ENCODE measurements at places on chromosomes 6 and 20. TPM values are rescaled to one million over a fixed set of nuclear protein-coding genes. Genes with fewer than 3 reads are reported as not detected.

The MAP7 gene
- total RNA-seq: 1.0 TPM

The MRAP2 gene
- not detected for total RNA-seq

- DNase-seq: no peak
- peaks cover 72% of the 10 kb centered on the region for H3K4me1 ChIP-seq
- H3K27me3 ChIP-seq: peaks cover 57% of the 10 kb centered on the region
- no peak overlapping the region for H3K27ac ChIP-seq
Observed at GRCh38 chr20:21510414-21511384, 3.2 kb downstream of the NKX2-2 start.

DNA sequence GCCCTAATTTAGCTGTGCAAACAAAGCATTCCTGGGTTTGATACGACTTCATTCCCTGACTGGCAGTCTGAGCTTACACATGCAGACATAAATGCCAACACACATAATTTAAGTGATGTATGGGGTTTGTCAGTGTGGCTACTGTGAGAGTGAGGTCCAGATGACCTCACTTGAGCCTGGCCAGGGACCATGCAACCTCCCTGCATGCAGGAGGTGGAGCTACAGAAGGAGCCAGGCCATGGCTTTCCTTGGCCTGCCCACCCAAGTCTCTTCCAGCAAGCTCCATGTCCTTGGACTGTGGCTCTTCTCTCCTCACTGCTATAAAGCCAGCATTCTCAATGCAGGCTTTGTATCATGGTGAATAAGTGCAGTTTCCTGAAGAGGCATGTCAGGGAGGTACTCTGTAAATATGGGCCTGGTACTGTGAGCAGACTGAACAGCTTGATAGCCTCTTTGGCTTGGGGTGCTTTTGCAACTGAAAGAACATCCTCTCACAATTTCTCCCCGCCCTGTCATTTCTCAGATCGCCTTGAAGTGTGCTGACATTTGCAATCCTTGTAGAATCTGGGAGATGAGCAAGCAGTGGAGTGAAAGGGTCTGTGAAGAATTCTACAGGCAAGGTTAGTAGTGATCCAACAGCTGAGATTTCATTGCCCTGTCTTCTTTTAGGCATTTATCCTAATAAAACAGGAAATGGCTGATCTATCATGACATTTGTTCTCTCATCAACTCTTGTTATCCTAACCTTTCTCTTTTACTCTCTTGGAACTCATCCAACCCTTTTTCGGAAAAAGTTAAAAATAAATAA is 69.2 kb downstream of the MTFR2 start:
- H3K27me3 ChIP-seq: no peaks in the 10 kb centered on the region
- no peaks in the 10 kb centered on the region for H3K4me1 ChIP-seq
- H3K4me3 ChIP-seq: no peak overlapping the region

DNA sequence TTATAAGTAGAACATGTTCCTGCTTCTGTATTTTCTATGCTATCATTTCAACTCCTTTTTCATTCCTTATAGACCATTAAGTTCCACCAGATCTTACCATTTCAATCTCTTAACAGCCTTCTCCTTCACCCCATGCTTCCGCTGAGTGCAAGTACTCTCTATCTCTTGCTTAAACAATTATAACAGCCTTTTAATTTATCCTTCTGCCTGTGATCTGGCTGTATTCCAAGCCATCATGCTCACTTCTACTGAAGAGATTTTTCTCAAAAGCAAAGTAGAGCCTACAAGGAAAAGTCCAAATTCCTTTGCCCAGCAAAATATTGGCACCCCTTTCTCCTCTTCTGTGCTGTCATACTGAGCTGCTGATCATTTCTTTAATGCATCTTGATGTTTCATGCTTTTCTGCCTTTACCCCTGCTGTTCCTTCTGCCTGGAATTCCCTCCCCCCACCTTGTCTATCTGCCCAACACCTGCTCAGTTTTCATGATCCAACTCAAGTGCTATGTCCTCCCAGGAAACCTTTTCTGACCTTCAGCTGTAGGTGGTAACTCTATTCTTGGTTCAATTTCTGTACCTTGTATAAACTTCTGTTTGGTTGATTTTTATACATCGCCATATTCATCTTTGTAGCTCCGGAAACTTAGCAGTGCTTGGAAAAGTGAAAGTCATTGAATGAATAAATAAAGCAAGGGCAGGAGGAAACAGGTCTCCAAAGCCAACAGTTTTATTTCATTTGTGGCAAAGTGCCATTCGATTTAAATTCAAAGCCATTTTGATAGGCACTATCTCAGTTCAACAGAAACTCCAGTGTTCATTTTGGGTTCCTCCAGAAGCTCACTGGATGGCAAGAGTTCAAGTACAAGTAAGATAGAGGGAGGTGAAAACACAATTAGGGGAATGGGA is 10.5 kb upstream of the BMP2 start:
- no peaks in the 10 kb centered on the region for H3K27me3 ChIP-seq
- DNase-seq: no peak
- no peak overlapping the region for H3K27ac ChIP-seq
- H3K4me3 ChIP-seq: no peak overlapping the region
- no peaks in the 10 kb centered on the region for H3K4me1 ChIP-seq

DNA sequence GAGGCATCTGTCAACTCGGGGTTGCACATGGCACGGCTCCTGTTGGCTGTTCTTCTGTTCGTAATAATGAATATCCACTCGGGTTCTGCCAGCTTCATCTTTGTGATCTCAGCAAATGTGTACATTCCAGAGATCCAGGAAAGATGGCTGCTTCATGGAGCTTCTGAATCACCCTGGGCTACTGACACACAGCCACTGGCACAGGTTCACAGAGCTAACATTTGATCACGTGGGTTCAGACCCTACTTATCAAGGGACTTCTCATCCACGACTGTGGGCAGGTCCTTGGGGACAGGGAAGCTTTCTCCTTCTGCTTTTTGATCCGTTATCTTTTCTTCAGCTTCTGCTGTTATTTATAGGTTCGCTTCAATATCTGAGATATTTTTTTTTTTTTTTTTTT is 18.1 kb downstream of the PPP1R3G start:
- no peak for DNase-seq
- peaks cover 9% of the 10 kb centered on the region for H3K4me1 ChIP-seq
- no peaks in the 10 kb centered on the region for H3K27me3 ChIP-seq
- no peak overlapping the region for H3K4me3 ChIP-seq

GRCh38 chr6:99425647-99426450 is 741 bp upstream of the PNISR start:
- H3K4me1 ChIP-seq: peaks cover 54% of the 10 kb centered on the region
- peaks cover 3% of the 10 kb centered on the region for H3K36me3 ChIP-seq
- H3K4me3 ChIP-seq: peak overlapping the region; percentile 73
- peak; percentile 86 for DNase-seq

DNA sequence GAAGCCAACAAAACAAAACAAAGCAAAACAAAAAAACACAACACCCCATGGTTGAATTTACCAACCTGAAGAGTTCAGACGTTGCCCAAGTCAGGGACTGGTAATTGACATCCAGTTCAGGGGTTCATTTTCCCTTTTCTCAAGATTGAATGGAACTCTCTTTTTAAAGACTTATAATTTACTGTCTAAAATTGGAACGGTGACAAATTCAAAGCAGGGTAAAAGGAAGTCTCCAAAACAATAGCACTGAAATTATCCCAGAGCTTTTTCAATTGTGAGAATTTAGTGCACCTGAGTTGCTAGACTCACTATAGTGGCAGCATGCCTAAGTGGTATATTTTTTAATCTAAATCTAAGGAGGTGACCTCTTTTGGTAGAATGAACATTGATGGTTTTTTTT is 90.9 kb upstream of the PREP start:
- peak overlapping the region; percentile 29 for H3K27ac ChIP-seq
- no peaks in the 10 kb centered on the region for H3K36me3 ChIP-seq

DNA sequence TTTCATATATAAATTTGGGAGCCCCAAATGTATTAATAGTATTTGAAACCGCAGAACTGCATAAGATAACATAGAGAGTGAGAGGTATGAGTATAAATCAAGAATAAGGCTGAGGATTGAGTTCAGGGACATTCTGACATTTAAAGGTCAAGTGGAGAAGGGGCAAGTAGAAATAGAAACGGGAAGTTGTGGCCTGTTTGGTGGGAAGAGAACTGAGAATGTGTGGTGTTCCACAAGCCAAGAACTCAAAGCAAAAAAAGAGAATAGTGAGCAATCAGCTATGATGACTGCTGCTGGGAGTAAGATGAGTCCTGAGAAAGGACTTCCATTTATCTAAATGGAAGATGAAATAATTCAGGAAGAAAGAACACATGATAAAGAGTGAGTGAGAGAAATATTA is 418.4 kb downstream of the CD109 start:
- no peak for DNase-seq
- H3K4me3 ChIP-seq: no peak overlapping the region

DNA sequence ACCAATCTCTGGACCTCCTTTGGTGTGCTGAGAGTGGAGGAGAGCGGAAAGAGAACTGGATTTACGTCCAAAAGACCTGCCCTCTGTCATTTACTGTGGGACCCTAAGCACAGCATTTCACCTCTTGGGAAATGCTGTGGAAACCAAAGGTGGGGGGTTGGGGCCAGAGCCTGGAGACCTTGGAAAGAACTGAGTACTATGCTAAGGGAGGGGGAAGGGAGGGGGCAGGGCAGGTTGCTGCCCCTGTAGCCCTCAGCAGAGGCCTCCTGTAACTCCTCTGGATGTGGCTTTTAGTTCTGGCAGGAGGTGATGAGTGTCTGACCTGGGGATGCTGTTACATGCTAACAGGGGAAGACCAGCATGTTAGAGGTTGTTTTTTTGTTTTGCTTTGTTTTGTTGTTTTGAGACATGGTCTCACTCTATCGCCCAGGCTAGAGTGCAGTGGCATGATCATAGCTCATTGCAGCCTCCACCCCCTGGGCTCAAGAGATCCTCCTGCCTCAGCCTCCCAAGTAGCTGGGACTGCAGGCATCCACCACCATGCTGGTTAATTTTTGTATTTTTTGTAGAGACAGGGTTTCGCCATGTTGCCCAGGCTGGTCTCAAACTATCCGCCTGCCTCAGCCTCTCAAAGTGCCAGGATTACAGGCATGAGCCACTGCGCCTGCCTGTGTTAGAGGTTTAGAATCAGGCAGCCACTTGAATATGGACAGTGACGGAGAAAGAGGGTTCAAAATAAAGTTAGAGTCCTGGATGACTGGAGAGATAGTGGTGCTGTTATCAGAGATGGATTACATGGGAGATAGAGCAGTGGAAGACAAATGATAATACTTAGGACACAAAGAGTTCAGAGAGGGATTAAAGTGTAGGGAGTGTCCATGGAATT is 18.4 kb upstream of the PARD6B start:
- DNase-seq: no peak
- H3K4me3 ChIP-seq: no peak overlapping the region
- no peaks in the 10 kb centered on the region for H3K27me3 ChIP-seq

DNA sequence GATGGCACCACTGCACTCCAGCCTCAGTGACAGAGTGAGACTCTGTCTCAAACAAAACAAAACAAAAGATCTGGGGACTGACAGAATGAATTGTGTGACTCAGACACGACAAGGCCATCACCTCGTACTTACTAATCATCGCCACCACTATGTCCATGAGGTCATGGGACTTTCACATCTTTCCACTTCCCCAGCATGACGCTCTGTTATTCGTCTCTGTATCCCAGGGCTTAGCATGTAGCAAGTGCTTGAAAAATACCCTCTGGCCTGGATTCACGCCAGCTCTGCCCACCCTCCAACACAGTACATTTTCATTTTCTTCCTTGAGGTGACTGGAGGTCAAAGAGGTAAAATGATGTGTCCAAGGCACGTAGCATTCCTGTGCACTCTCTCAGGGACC is 27.8 kb downstream of the FGD2 start:
- DNase-seq: no peak
- no peaks in the 10 kb centered on the region for H3K36me3 ChIP-seq
- H3K27ac ChIP-seq: no peak overlapping the region
- no peaks in the 10 kb centered on the region for H3K4me1 ChIP-seq
- no peak overlapping the region for H3K4me3 ChIP-seq
- no peaks in the 10 kb centered on the region for H3K27me3 ChIP-seq

- H3K4me3 ChIP-seq: no peak overlapping the region
- no peak for DNase-seq
- H3K27ac ChIP-seq: no peak overlapping the region
Observed at GRCh38 chr6:109258129-109258528, 124.1 kb downstream of the CD164 start.

- no peak overlapping the region for H3K4me3 ChIP-seq
- no peak overlapping the region for H3K27ac ChIP-seq
- H3K4me1 ChIP-seq: no peaks in the 10 kb centered on the region
- no peaks in the 10 kb centered on the region for H3K36me3 ChIP-seq
- no peak for DNase-seq
Observed at GRCh38 chr6:1280666-1281300, 31.1 kb upstream of the FOXQ1 start.

- H3K27me3 ChIP-seq: no peaks in the 10 kb centered on the region
- no peak for DNase-seq
Observed at GRCh38 chr6:56671651-56672461, 29.2 kb upstream of the DST start.

Data from right atrium auricular region (tissue), 2 donors.